Stimulated activated CD8-positive, alpha-beta memory T cell treated with anti-CD3 and anti-CD28 coated beads, Interleukin-12 subunit alpha, Interleukin-12 subunit beta, amount 100 ng/mL, for 4 hours (primary cell): ENCODE measurements at places on chromosomes 7 and 10.

DNA sequence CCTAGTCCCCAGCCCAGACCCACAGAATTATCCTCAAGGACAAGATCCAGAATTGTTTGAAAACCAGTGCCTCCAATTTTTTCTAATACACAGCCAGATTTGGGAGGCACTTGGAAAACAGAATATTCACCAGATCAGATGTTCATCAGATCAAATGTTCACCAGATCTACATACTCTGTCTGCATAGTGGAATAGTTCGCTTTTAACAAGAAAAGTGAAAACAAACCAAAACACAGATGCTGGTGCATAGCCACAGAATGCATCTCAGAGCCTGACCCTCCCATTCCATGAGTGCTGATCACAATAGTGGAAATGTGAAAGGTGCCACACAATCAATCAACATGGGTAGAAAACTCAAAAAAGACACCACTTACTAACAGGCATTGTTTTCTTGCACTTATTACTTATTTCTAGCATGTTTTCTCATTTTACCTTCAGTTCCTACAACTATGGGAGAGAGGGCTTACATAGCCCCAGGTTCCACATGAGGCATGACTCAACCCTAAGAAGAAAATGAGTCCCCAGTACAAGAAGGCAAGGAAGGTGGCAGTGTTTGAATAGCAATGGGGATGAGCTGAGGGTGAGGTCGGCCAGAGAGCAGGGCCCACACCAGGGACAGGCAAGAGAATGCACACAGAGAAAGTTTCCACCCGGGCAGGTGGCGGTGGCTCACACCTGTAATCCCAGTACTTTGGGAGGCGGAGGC lies 432.7 kb upstream of the NFE2L3 start:
- DNase-seq: no peak

DNA sequence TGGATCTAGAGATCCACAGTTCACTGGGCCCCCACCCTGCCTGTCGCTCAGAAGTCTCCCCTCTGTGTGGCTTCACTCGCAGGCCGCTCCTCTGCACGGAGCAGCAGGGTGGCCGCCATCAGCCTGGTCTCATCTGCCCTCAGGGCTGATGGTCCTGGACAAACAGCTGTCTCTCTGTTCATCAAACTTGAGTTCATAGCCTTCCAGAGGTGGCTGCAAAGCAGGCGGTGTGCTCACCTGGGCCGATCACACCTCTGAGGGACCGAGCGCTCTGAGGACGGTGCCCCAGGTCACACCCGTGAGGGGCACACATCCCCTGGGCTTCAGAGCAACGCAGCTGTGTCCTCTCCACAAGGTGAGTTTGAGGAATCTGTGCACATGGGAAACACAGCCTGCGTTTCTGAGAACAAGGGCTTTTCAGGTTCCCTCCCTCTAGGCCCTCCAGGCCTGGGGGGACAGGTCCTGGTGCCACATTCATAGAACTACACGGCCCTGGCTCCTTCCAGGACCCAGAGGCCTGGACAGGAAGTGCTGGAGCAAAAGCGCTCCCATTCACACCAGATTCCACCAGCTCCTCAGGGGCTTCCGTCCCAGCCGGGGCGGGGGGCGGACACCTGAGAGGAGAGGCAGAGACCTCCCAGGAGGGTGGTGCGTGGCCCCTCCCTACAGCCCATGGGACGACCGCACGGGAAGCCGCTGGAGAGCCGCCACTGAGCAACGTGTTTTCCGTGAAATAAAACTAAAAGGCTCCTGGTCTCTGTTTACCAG lies 31.2 kb upstream of the FAM20C start:
- no peak for DNase-seq

DNA sequence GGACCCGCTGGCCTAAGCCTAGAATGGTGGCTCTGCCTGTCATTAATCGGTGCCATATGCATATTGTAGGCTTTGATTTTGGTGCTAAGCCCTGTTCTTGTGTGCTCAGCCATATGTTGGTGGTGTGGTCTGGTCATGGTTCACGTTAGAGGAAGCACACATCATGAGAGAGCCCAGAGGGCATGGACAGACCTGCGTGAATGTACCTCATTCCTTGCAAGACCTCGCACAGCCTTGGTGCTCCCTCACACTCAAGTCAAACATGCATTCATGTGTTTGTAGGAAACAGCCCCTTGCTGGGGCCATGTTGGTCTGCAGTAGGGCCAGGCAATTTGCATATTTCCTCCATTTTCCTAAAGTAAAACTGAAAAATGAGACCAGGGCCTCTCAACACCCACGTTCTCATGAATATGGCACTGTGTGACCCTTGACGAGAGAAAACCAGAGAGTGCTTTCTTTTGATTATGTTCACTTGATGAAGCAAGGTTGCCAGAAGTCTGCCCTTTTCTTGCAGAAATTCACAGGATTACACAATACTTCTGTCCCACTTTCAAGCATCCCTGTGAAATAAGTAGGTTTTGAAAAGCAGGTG lies 268.7 kb downstream of the CELF2 start:
- no peak for DNase-seq

- DNase-seq: no peak
Measured at GRCh38 chr7:134916171-134916883, 70.0 kb upstream of the AGBL3 start.

GRCh38 chr7:129055861-129056464 lies 1.1 kb upstream of the TNPO3 start:
- DNase-seq: no peak

GRCh38 chr10:48794074-48794473 lies 109.4 kb downstream of the WDFY4 start:
- DNase-seq: no peak

- DNase-seq: no peak
Measured at GRCh38 chr10:58512491-58513187, at the start of gene BICC1. TSS of gene BICC1 (plus strand) at chr10:58512872. CDS start at chr10:58513144, 272 bp downstream.
